ENCODE measurements at places on chromosomes 6 and 20.

DNA sequence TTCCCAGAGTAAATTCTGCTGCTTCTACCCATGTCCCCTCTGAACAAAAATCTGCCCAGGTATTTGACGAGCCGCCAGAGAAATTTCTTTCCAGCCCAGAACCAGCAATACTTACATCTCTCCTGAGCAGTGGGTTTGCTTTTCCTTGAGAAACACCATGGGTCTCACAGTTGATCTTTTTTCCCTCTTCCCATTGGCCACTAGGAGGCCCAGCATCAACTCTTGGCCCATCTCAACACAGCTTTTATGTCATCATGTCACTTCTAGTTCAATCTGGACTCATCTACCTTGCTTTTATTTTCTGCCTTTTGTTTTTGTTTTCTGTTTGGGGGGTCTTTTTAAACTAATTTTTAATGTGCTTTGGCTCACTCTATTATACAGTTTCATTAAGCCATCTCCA, 18.8 kb downstream of the MAFB start:
- DNase-seq: no peak

DNA sequence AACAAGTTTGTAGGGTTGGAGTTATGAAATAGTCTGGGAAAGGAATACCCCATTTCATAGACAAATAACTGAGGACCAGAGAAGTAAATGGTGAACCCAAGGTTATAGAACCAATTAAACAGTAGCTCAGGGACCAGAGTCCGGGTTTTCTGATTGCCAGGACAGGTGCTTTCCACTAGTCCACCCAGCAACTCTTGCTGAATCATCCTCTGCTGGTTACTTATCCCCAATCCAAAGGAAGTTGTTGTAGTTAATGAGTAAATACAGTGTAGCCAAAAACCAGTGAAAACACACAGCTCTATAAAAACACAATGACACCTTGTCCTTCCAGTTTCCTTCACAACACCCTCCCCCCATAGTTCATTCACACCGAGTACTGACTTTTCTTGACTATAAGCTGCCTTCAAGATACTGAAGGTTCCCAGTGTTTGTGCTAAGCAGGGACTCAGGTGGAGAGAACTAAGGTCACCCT, 766 bp upstream of the TINAG start:
- no peak for DNase-seq

- DNase-seq: no peak
Measured at GRCh38 chr6:98041921-98042320, 758.9 kb upstream of the MMS22L start.

- no peak for DNase-seq
Measured at GRCh38 chr6:34584694-34585093, 28.6 kb upstream of the SPDEF start.

GRCh38 chr20:50292079-50292590, 101.5 kb downstream of the CEBPB start:
- no peak for DNase-seq

- no peak for DNase-seq
Measured at GRCh38 chr6:52221302-52221701, 23.0 kb downstream of the IL17F start.

DNA sequence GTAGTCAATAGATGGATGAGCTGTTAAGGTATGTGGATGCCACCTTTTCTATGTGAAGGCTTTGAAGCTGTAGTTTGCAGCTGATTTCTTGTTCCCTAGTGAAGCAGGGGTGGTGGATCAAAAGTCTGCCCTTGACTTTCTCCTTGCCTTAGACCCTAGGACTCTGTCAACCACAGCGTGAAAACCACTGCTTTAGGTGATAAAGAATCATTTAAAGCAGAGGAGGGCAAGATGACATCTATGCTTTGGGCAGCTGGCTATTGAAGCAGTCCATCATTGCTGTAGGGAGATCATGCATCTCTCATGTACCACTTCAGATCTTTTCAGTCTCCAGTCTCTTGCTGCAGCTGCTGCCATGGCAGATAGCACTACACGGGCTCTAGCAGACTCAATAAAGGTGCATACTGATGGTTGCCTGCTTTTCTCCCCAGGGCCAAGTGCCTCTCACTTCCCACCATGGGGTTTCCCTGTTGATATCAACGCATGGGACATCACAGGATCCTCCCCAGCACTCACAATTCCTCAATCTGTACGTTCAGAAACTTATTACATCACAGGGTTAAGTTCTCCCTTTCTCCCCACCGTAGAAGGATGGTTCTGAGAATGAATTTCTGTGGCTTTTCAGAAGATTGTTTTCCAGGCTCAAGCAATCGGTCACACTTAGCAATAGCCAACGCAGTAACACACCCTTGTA, 122.0 kb upstream of the STMND1 start:
- DNase-seq: no peak

- DNase-seq: no peak
Measured at GRCh38 chr6:42514745-42515144, 49.1 kb upstream of the UBR2 start.

DNA sequence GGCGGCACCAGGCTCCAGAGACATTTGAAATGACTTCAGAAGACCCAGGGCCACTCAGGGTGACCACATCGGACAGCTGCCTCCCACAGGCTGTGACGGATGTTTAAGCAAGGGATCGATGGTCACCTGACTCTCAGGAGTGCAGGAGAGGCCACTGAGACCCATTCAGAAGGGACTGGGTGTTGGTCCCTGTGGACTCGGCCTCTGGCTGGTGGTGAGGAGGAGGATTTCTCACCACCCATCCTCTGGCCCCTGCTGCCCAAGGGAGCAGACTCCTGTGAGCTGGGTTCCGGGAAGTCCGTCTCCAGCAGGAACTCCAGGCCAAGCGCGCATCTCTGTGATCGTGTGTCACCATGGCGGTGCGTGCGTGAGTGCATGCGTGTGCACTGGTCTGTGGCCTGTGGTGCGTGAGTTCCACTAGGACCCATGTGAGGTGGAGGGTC, 25.5 kb downstream of the NPEPL1 start:
- DNase-seq: no peak

GRCh38 chr6:111358454-111358853, 124.6 kb downstream of the REV3L start:
- no peak for DNase-seq

DNA sequence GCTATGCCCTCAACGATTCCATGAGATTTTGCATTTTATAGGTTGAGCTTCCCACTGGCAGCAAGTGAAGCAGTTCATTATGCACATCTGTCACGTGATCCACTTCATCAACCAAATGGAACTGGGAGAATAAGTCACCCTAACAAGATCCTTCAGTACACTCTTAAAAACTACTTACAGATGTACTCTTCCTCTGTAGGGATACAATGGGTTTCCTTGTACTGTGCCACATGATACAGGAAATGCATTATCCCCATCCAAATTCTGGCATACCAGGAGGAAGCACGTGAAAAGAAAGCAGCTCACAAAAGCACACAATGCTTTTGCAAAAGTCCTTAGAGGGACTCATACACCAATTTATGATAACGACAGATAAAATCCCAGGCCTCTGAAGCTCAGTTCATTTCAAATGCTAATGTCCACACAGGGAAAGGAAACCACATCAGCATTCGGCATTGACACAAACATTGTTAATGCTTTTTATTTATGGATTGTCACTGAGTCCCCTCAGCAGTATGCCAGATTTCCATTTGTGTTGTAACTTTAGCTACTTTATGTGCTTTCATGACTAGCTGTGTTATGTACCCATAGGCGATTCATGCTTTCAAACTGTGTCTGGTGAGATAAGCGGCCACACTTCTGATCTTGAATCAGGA, 58.1 kb upstream of the REV3L start:
- no peak for DNase-seq

DNA sequence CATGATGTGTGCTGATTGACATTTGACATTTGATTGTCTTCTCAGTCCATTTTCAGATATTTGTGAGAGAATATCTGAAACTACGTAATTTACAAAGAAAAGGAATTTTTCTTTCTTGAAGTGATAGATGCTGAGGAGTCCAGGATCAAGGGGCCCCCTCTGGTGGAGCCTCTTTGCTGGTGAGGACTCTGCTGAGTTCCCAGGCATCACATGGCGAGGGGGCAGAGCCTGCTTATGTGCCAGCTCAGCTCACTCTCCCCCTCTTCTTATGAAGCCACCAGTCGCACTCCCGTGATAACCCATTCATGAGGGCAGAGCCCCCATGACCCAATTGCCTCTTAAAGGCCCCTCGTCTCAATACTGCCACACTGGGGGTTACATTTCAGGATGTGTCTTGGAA, 91.3 kb downstream of the RPP40 start:
- DNase-seq: no peak

GRCh38 chr6:63517221-63517620, 55.1 kb upstream of the LOC128125822 start:
- no peak for DNase-seq

- DNase-seq: no peak
Measured at GRCh38 chr20:20233041-20233514, 134.8 kb upstream of the INSM1 start.

- no peak for DNase-seq
Measured at GRCh38 chr6:26571592-26572296, 25.0 kb upstream of the ABT1 start.

- DNase-seq: no peak
Measured at GRCh38 chr6:170047823-170048222, 243.1 kb downstream of the DLL1 start.

GRCh38 chr6:18985061-18985460, 597.9 kb downstream of the RNF144B start:
- DNase-seq: no peak
